ENCODE measurements at places on chromosomes 5 and 9.

DNA sequence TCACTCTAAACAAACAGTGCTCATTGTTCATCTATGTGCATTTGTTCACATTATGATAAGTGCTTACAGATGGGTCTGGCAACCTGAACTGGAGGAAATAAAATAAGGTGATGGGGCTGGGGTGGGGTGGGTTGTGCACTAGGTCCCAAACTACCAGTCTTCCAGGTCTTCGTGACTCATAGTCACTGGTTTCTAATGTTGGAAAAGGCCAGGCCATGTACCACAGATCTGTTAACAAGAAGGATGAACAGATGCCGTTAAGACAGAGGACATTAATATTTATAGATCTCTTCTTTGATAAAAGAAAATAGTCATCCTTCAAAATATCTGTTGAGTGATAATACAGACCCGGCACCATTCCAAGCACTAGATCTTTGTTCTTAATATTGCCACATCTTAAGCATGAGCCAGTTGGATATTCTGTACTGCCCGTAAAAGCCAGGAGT, 71.4 kb upstream of the STARD4 start:
- DNase-seq = no peak

DNA sequence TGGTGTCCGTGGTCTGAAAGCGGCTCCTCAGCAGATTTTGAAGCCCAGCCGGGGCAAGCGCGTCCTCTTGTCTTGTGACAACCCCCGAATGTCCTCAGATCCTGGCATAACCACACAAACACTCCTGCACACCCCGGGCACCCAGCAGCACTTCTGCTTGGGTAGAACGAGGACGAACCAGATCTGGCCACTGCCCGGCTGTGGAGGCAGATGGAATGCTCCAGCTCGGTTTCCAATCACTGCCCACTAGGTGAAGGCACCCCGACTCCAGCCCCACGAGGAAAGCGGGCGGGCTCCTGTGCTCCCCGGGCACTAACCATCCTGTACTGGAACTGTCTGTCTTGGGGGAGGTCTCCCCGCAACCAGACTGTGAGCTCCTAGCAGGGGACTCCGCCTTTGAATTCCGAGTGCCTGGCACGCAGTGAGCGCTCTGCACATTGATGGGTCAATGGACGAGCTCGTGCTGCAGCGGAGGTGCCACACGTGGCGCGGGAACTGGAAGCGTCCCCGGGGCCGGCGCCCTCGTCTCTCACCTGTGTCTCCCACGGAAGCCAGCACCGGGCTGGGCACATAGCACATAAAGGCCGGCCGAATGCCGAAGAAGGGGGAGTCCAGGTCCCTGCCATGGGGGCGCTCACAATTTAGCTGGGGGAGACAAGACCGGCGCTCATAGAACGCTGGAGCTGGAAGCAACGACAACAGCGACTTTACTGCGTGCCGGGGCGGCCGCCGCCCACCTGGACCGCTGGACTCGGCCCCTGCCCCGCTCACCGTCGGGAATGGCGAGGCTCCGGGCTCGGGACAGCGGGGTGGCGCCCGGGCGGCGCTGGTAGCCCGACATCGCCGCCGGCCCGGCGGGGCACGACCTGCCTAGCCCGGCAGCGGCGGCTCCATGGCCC, 608 bp downstream of the ENTR1 start:
- peak; percentile 45 for DNase-seq

GRCh38 chr5:133868946-133869518, 99.4 kb downstream of the C5orf15 start:
- DNase-seq = peak; percentile 77

- no peak for DNase-seq
Measured at GRCh38 chr5:135092476-135092875, 58.4 kb upstream of the PITX1 start.

DNA sequence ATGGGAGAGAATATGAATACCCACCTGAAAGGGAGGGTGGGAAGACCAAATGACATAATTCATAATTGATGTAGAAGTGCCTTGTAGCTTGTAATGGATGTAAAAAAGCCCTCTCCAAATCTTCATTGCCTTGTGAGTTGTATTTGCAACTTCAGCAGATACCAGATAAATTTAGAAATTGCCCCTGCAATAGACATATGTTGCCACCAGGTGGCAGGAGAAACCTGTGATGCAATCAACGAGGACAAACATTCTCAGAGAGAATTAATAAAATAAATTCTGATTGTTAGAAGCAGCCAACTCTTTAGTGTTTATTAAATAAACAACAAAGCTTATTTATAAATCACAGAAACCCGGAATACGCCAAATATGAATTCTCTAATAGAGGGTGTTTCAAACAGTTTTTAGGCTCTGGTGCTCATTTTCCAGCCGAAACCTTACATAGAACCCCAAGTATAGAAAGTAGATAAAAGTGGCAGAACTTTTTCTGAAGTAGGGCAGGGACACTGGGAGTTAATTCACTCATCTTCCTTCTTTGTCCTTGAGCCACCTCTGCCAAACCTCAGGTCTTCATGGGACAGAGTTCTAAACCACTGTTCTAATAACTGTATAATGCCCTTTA, 147.8 kb downstream of the TMEM38B start:
- DNase-seq = peak; percentile 30

GRCh38 chr9:27427272-27427643, 96.8 kb upstream of the IFNK start:
- no peak for DNase-seq

- no peak for DNase-seq
Measured at GRCh38 chr9:1647776-1648175, 367.4 kb upstream of the SMARCA2 start.

DNA sequence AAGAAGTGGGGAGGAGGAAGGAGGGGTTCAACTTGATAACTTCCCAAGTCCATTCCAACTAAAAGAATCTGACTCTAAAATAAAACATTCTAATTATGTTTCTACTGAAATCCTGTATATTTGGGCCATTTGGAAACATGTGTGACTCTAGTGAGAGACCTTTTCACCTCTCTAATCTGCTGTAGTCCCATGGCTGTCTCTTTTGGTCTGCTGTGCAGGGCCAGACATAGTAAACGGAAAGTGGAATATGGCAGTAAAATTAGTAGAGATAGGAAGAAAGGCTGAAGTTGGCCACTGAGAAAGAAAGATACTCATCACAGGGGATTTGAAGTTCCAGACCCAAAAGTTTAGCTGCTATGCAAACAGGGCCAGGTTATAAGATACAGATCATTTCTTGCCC, 15.9 kb downstream of the RFX3 start:
- DNase-seq = no peak

GRCh38 chr5:43190755-43191603, 1.0 kb upstream of the NIM1K start:
- no peak for DNase-seq

- no peak for DNase-seq
Measured at GRCh38 chr9:109349421-109349846, 28.6 kb upstream of the EPB41L4B start.

DNA sequence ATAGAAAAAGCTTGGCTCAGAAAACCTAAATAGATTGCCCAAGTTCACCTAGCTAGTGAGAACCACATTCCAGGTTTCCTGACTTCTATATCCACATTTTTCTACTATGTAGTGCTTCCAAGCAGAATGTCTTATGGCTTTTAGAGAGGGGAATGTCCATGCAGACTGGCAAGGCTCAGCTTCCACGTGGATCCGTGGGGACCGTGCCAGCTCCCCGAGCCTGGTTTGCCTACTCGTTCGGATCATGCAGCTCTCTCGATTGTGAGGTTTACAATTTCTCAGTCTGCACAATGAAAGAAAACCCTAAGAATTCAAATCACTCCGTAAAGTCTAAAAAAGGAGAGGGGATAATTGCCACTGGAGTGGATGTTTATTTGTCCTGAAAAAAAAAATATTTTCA, 256.5 kb upstream of the NR4A3 start:
- DNase-seq = no peak

GRCh38 chr5:167967494-167968177, 323.8 kb upstream of the WWC1 start:
- DNase-seq = no peak

DNA sequence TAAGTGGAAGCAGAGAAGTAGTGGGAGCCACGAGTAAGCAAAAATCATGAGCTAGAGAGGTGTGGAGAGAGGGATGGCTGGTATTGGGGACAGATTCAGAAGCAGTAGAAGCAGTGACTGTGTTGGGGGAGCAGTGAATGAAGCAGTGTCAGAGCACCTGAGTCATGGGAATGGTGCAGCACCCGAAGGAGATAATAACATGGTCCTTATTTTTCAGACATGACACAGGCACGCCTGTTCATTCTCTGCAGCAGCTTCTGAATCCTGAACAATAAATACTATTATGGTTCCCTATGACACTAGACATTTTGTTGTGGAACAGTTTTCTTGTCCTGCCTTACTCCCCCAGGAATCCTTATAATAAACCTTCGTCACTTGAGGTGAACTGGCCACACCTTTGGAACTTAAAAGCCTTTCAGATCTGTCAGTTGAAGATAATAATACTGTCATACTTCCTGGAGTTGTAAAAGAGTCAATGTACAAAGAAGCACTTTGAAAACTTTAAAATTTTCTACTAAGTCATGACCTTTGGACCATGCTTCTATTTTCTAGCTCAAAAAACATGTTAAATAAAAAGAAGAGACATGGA, 7.0 kb upstream of the RASA1 start:
- DNase-seq = no peak

DNA sequence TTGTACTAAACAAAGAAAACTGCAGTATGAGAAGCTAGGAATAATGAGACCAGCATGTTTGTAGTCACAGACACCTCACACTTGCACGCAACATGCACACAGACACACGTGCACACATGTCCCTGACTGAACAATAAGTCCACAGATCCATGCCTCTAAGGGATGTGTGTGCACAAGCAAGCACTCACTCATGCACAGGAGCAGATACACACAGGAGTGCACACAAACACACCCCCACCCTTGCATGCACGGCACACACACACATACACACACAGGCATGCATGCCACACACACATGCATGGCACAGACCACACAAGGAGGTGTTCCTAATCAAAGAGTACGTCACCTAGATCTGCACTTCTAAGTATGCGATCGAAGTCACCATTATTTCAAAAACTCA, 111.4 kb upstream of the FAM120A start:
- no peak for DNase-seq

GRCh38 chr5:75037106-75037505, 15.3 kb downstream of the GCNT4 start:
- peak; percentile 13 for DNase-seq

GRCh38 chr5:75610201-75610600, 1.1 kb upstream of the ANKDD1B start:
- DNase-seq = no peak

DNA sequence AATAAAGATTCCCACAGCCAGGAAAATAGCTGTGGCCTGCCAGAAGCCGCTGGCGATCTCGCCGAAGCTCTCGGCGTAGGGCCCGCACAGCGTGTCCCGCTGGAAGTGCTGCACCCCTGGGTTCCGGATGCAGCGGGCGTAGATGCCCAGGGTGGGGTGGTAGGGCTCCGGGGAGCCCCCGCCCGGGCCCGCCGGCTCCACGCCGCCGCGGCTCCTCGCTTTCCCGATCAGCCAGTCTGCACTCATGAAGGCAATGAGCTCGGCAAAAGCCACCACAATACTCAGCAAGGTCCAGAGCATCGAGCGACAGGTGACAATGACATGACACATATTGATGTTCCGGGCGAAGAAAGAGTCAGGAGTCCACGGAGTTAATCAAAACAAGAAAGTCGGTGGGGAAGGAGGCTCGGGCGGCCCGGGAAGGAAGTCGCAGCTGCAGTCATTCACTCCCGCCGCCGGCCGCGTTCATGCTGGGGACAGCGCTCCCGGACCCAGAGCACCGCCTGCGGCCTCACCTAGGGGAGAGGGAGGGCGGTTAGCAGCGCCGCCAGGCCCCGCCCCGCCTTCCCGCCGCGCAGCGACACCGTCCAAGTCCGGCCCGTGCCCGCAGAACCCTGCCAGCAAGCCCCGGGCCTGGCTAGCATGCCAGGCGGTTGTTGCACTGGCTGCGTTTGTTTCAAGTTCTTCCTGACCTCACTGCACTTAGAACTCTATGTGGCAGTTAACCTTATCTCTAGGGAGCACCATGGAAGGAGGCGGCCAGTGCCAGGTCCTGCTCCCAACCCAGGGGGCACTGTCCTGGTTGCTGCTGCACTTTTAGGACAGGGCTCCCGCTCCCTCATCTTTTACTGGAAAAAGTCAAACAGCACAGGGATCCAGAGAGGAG, 138.4 kb downstream of the LHFPL2 start:
- DNase-seq = peak; percentile 45

DNA sequence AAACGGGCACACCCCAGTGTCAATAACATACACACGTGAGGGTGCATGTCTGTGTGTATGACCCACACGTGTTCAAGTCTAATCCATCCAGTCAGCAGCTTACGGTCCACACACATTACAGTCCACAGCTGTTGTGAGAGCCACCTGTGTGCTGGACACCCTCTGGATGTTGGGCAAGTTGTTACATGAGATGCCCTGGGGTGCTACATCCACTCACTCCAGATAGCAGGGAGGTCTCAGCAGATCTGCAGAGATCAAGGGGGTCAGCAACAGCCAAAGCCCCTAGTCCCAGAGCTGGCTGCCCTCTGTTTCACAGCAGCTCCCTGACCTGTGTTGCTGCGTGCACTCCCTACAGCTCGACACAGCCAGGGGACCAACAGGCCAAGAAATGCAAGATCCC, 4.3 kb upstream of the AIF1L start:
- DNase-seq = no peak

DNA sequence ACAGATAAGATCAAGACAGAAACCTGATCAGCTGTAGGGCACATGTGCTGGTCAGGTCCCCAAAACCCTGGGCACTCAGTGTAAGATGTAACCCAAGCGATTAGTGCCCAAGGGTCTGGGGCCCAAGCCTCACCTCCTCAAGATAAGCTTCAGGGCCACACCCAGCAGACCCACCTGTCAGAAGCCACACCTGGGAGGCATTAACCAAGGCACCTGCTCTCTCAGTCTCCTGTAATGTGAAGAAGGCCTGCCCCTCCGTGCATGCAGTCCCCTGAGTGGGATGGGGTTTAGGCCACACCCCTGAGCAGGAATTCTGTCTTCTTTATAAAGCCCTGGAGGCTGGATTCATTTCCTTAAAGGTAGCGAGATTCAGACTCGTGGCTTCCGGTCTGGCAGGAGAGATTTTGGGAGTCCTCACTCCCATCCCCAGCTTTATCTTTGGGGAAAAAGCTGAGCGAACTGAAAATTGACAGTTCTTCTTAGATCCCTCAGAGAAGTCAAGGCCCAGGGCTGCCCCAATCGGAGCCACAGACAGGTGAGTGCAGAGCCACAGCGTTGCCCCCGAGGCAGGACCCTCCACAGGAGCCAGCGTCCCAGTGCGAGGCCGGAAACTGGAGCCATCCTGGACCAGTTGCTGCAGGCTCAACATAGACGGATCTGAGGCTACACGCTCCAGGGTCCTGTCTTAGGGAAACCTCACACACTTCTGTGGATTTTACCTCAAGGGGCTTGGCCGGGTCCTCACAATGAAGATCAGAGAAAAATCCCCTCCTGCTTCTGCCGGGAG, 357.6 kb upstream of the IRX4 start:
- DNase-seq = no peak

- no peak for DNase-seq
Measured at GRCh38 chr5:37323607-37324006, 47.3 kb downstream of the NUP155 start.

DNA sequence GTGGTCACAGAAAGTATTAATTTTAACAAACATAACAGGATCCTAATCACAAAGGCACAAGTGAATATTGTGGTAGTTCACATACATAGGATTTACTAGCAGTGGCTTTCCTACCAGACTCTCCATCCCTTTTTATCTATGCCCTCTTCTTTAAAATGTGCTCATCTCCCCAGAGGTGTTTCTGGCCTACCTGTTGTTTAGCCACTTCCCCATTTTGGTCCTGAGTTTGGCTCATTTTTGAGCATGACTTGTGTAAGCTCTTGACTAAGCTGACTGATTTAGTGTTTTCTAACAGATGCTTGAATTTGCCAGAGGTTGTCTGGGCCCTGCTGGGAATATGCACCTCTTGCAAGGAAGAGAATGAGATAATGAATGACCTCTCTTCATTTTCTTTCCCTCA, 517.7 kb upstream of the CLINT1 start:
- DNase-seq = no peak

All from HEK293T (cell line).